Placental pericyte (primary cell): ENCODE measurements at places on chromosomes 7 and 10. TPM values are rescaled to one million over a fixed set of nuclear protein-coding genes. Genes with fewer than 3 reads are reported as not detected.

The AKR1E2 gene
- total RNA-seq, result 10.1 and 15.3 TPM in 2 replicates

The RBP3 gene
- under 0.01 TPM in 1 of 2 replicates, not detected in the other for total RNA-seq

The STEAP1B gene
- total RNA-seq, result 2.2 and 8.4 TPM in 2 replicates

The CPXM2 gene
- total RNA-seq, result 0.22 and 0.72 TPM in 2 replicates

The CCDC3 gene
- total RNA-seq, result under 0.01 and 1.3 TPM in 2 replicates

The MAGI2 gene
- 18.9 and 30.6 TPM in 2 replicates for total RNA-seq
